Activated CD8-positive, alpha-beta memory T cell treated with anti-CD3 and anti-CD28 coated beads for 4 hours (primary cell): ENCODE measurements at places on chromosomes 16 and 17.
A peak's percentile ranks its signal among the peaks of the same experiment; 100 is the strongest.

DNA sequence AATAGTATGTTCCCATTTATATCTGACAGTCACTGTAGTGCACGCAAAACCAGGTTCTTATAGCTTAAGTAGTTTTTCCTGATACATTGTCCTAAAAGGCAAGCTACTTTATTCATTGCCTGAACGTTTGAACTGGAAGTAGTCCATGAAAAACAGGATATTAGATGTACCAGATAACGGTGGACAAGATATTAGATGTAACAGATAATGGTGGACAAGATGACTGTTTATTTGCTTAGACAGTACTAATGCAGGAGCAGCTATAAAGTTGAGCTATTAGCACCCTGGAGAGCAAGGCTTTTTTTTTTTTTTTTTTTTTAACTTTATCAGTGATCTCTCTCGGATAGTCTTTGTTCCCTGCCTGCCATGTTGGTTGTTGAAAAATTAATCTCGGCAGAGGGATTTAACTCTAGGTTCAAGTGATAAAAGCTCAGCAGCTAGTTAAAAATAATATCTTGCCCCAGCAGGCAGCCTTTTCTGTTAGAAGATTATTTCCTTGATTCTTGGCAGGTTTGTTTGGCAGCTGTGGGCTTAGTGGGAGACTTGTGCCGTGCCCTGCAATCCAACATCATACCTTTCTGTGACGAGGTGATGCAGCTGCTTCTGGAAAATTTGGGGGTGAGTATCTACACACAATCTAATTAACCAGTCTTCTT lies 17.3 kb upstream of the TBKBP1 start:
- DNase-seq = no peak

DNA sequence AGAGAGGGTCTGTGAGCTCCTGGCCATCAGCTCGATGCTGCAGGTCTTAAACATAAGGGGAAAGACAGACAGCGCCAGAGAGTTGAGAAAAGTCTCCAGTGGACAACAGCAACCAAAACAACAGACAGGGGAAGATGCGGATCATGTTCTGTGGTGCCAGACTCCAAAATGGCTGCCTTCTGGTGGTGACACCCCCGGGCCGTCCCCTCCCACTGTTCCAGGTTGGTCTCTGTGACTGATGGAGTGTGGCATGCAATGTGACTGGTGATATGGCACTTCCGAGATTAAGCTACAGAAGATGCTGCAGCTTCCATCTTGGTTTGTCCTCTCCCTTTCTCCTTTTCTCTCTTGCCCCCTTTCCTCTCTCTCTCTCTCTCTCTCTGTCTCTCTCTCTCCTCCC lies 40.4 kb upstream of the RBFOX3 start:
- DNase-seq = no peak

GRCh38 chr17:76022285-76022684 lies 4.8 kb downstream of the EVPL start:
- DNase-seq = no peak

DNA sequence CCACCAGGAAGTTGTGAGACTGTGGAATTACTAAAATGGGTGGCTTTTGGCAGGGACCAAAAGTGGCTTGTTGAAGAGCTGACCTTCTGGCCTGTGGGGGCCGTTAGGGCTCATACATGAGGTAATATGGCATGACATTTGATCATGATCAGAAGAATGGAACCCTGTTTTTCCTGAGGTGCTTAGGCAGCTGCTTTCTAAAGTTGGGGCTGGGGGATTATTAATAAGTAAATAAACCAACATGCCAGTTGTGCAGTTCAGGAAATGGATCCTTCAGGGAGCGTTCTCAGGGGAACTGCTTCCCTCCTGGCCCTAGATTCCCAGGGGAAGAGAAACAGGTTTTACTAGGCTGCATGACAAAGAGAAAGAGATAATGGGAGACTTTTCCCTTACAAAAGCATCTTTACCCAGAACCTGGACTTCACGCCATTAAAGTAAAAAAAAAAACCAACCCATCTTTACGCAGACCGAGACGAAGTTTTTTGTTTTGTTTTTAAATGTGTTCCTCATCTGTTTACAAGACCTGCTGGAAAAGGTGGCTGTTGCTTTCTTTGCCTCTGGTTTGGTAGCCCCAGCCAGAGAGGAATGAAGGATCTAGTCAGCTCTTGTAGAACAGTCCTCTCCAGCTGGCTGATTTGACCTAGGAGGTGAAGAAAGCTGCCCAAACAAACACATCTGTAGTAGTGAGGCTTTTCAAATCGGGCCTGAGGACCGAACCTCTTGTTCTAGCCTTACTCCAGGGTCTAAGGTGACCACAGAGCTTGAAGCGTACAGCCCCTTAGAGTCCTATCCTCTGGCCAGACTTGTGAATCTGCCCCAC lies 22.7 kb downstream of the YPEL2 start:
- DNase-seq = no peak

GRCh38 chr16:89155184-89155679 lies 16.3 kb upstream of the CDH15 start:
- DNase-seq = no peak

GRCh38 chr17:38658741-38659345 lies 15.9 kb downstream of the EPOP start:
- no peak for DNase-seq

GRCh38 chr16:3074860-3075522 lies 9.6 kb downstream of the IL32 start:
- DNase-seq = peak; percentile 65

GRCh38 chr17:22454070-22454999 lies 762.0 kb downstream of the KCNJ18 start:
- no peak for DNase-seq

DNA sequence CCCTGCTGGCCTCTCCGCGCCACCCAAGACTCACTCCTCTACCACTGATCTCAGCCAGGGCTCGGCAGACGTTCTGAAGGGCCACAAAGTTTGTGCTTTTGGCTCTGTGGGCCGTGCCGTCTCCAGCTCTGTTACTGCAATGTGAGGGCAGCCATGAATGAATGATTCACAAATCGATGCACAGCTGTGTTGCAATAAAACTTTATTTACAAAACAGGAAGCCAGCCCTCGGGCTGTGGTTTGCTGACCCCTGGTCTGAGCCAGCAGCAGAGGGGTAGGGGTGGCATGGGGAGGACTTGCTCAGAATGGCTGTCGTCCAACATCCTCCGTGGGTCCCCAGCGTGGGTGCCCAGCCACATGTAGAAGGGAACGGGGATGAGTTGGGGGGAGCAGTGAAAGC lies 63.0 kb upstream of the PVALEF start:
- no peak for DNase-seq

DNA sequence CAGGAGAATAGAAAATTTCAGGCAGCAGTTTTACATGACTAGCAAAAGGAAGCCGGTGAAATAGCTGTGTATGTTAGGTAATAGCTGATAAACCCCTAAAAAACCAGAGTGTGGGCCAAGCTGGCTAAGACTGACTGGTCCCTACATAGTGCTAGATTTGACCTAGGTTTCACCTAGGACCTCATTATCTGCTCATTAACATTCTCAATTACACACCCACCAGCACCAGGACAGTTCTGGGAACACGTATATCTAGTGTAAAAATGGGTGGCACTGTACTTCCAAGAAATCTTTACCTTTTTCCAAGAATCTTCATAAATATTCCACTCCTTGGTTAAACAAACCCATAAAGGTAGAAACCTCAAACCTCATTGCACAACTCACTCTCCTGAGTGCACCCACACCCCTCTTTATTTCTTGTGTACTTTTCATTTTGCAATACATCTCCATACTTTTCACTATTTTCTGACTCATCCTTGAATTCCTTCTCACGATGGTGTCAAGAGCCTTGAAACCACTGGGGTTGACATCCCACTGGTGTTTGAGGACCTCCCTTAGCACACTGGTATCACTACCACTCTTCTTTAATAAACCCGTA lies 262.7 kb upstream of the KCNJ16 start:
- no peak for DNase-seq

GRCh38 chr17:57939797-57940196 lies 15.4 kb downstream of the CUEDC1 start:
- DNase-seq = peak; percentile 14

- DNase-seq = no peak
These were observed 56.3 kb downstream of the XYLT1 start for GRCh38 chr16:17414421-17414820.

- DNase-seq = no peak
These were observed 879 bp upstream of the NTN3 start for GRCh38 chr16:2470234-2470601.

- DNase-seq = no peak
These were observed 181.9 kb upstream of the ZNF469 start for GRCh38 chr16:88200896-88201185.

- DNase-seq = no peak
These were observed 29.9 kb upstream of the CHMP6 start for GRCh38 chr17:80961541-80962330.

- DNase-seq = no peak
These were observed 9.1 kb downstream of the ATP2A3 start for GRCh38 chr17:3954976-3955672.

DNA sequence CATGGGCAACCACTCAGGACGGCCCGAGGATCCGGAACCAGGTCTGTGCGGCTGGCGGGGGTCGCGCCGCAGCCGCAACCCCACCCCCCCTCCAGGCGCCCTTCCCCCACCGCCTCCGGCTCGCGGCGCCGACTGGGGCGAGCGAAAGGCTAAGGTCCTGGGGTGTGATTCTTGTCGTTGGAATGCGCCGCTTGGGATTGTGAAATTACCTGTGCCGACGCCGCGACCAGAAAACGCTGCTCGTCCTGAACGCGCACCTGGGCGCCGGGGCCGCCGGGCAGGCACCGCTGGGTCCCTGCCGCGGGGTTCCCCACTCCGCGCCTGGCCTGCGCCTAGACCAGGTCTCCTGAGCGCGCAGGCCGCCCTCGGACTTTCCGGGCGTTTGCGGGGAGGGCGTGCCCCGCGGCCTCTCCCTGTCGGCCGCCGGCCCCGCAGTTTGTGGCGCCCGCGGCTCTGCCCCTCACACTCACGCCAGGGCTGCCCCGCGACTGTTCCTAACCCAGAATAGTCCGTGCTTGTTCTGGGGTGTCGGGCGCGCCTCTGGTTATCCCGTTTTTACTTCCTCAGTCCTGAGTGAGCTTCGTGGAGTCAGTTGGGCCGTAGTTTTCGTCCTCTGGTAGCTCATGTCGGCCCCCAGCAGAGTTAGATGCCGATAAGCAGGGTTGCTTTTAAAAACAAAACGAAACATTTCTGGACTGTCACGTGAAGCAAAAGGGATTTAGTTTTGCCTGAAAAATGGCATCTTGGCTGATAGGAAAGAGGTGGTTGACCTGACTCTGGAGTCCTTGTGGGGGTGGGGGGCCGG lies 147.2 kb downstream of the SPECC1 start:
- DNase-seq = no peak

DNA sequence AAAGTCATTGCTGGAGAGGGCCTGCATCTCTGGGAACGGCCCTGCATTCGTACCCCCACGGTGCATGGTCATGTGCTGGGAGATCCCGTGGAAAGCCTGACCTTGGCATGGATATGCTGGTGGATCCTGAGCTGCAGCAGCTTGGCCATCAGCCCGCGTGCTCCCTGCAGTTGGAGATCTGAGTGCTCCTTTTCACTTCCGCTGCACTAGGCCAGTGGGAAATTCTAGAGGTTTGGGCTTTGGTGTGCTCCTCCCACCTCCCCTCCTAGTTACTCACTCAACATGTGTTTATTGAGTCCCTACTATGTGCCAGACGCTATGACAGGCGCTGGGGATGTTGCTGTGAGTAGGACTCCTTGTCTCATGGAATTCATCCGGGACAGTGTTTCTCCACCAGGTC lies 91.1 kb downstream of the RGS9 start:
- no peak for DNase-seq

DNA sequence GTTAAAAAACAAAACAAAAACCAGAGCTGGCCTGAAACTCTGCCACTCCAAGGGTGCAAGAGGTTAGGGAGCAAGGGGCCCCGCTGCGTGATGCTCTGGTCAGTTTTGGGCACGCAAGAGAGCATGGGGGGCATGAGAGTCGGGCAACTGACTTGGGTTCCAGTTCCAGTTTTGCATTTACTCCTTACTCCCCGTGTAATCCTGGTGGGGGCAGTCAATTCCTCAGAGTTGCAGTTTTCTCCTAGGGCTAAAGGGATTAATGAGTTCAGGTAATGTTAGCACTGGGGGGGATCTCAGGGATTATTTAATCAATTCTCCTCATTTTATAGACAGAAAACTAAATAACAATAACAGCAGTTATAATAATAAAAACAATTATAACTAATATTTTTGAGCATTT lies 72.9 kb upstream of the PMFBP1 start:
- DNase-seq = no peak

DNA sequence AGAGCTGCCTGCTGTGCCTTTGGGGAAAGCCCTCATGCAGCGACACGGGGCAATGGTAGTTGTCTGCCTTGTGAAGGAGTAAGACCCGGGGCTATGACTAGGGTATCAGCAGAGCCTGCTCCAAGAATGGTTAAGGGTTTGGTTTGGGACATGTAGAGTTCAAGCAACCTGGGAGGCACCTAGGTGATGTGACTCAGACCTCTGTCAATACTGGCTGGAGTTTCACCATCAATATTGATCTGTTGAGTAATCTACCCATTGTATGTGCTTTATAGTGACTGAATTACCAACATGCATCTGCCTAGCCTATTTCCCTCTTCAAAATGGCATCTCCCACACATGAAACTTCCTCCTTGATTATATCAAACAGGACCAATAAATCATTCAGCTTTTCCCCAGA lies 398.4 kb upstream of the HSBP1 start:
- DNase-seq = no peak

GRCh38 chr17:49691086-49691676 lies 13.3 kb upstream of the SPOP start:
- no peak for DNase-seq

GRCh38 chr17:56108811-56109284 lies 44.4 kb upstream of the ANKFN1 start:
- DNase-seq = no peak

GRCh38 chr17:48729335-48730239 lies 1.0 kb upstream of the HOXB13 start:
- DNase-seq = no peak

GRCh38 chr17:19410091-19410490 lies 941 bp upstream of the RNF112 start:
- no peak for DNase-seq

DNA sequence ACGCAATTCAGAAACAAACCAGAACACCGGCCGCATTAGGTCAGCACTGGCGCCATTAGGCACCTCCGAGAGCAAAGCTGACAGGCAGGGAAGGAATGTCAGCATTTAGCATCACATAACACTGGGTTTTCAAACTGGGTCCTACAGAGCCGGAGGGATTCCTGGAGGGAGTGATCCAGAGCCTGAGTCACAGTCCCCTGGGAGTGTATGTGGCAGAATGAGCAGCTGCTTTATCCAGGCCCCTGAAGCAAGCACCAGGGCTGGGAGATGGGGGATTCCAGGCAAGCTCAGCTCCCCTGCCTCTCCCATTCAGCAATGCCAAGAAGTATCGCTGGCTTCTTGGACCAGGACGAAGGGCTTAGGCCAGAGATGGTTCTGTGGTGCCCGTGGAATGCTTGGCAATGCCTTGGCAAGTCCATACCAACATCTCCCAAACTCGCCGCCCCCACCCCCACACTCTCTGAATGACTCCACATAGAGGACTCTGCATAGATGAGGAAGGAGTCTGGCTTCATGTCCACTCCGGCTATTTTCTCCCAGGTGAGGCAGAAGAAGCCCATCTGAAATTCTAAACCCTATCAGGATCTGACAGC lies 20.4 kb downstream of the GAS7 start:
- DNase-seq = no peak
